ENCODE measurements at places on chromosomes 2 and 18.

DNA sequence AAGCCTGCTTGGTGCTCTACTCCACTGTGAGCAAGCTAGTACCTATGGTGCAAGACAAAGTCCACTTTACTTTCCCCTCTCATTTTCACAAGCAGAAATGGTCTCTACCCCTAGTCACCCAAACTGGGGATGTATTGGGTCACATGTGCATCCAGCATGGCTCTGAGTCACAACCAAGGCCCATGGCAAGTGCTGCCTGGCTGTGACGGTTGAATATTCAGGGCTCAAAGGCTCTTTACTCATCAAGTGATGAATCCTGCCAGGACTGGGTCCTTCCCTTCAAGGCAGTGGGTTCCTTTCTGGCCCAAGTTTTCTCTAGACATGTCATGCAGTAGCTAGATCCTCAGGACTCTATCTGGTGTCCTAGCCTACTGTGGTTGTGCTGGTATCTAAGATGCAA lies 311.5 kb downstream of the DLGAP1 start:
- no peak for DNase-seq

- no peak for DNase-seq
Observed at GRCh38 chr18:13330996-13331395, 112.4 kb downstream of the LDLRAD4 start.

DNA sequence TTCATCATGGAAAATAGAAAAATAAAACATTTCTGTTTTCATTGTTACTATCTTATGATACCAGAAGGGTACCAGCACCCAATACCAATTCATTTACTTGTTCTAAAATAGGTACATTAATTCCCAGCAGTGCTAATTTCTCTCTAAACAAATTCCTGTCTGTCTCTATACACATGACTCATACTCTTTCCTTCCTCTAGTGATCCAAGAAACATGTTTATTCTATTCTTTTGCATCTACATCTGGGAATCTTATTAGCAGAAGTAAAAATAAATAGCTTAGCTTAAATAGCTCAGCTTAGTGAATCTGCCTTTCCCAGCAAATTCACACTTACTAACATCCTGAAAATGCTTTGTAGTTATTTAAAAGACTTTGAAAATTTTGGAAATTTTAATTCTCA lies 84.5 kb upstream of the MAPRE2 start:
- DNase-seq, result no peak

- no peak for DNase-seq
Observed at GRCh38 chr18:56374007-56374655, 264.3 kb downstream of the TXNL1 start.

- no peak for DNase-seq
Observed at GRCh38 chr18:23033056-23033455, 99.9 kb downstream of the RBBP8 start.

- DNase-seq, result no peak
Observed at GRCh38 chr18:62165583-62165982, 21.3 kb downstream of the PIGN start.

DNA sequence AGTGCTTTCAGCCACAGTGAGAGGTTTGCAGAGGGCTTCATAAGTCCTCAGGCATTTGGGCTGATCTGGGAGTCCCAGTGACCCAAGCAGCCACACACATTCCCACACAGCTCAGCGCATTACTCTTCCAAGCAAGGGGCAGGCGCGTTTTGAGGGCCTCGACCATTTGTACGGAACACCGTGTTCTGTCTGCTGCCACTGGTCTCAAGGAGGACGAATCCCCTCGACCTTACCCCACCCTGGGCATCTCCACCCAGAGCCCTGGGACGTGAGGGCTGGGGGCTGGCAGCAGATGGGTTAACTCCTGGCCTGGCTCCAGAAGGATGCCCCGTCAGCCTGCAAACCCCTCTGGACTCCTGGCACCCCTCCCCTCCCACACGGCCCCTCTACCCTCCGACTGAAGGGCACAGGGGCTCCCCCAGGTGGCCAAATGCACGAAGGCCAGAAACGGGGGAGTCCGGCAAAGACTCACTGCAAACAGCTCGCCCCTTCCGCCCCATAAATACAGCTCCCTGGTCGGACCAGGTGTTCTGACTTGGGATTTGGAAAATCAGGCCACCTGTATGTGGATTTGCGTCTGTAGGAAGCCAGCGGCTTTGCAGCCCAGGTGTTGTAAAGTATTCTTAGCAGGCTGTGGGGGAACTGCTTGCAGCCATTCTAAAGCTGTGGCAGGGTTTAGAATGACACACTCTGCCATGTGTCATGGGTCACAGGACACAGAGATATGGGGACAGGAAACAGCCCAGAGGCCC lies 33.6 kb upstream of the PTMA start:
- peak; percentile 57 for DNase-seq

DNA sequence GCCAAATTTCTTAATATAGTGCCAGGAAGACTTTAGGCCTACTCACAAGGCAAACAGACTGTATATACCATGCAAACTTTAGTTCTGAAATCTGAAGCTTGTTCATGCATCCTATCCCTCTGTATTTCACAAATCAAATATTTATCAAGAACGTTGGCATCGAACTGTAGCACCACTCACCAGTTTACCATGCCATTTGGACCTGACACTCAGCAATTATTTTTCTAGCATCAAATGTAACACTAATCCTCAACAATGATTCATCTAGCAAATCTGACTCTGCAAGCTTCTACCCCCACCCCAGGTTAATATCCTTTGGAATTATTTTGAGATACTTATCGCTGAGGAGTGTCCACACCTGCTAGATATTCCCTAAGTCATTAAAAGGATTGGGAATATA lies 1506.6 kb downstream of the LRP1B start:
- no peak for DNase-seq

DNA sequence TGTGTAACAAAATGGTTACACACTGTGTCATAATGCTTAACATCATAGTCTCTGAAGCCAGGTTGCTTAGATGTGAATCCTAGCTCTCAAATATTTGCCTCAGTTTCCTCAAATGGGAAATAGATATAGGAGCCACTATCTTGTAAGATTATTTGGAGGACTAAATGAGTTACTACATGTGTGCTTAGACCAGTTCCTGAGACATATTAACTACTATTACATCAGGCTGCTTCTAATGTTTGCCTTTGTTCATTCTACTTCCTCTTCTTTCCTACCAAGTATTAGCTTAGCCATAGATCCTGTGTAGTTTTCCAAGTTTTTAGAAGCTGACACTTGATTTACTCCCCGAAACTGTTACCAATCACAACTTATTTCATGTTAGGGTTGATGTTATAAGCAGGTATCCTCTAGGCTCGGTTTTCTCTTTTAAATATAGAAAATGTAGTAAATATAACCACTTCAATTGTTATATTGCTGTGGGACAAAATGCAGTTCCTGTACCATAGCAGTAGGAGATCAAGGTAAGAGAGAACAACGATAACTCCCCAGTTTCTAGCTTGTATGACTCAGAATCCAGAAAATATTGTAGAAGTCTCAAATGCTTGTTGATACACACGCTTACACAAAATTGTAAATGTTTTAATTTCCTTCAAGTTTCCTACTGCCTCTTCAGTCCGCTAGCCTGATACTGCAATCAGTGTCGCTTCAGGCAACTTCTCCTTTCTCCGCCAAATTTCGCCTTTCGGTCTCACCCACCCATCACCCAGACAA lies 751 bp upstream of the DNAJC10 start:
- no peak for DNase-seq

- no peak for DNase-seq
Observed at GRCh38 chr2:45983213-45983612, 314.0 kb upstream of the EPAS1 start.

DNA sequence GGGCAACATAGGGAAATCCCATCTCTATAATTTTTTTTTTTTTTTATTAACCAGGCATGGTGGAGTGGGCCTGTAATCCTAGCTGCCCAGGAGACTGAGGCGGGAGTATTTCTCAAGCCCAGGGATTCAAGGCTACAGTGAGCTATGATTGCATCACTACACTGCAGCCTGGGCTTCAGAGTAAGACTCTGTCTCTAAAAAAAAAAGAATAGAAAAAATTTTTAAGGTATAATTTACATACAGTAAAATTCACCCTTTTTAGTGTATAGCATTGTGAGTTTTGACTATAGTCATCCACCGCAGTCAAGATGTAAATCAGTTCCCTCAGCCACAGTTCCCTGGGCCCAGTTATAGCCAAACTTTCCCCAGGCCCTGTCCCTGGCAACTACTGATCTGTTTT lies 57.1 kb upstream of the MSH6 start:
- no peak for DNase-seq

- no peak for DNase-seq
Observed at GRCh38 chr2:128545085-128545484, 226.4 kb upstream of the HS6ST1 start.

DNA sequence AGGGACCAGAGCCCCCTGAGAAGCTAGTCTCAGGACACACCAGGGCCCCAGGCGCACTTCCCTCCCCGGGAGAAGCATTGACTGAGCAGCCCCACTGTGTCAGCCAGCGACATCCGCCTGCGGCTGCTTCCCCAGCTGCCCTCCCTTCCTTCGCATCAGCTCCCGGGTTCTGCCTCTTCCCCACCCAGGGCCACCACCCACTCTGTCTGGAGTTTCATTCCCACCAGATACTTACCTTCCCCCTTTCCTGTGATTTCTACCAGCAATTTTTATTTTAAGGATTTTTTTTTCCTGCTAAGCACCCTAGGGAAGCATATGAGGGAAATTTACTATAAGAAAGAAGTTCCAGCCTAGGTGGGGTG lies 99.2 kb downstream of the SMAD7 start:
- DNase-seq, result no peak
